Spleen (tissue), 13 donors: ENCODE measurements at places on chromosomes 12 and 14. TPM values are rescaled to one million over a fixed set of nuclear protein-coding genes. Genes with fewer than 3 reads are reported as not detected.

The SOAT2 gene
- 0.52 TPM for total RNA-seq

The KRT82 gene
- total RNA-seq, result not detected

The ARHGDIB gene
- total RNA-seq, result 537 TPM

DNA sequence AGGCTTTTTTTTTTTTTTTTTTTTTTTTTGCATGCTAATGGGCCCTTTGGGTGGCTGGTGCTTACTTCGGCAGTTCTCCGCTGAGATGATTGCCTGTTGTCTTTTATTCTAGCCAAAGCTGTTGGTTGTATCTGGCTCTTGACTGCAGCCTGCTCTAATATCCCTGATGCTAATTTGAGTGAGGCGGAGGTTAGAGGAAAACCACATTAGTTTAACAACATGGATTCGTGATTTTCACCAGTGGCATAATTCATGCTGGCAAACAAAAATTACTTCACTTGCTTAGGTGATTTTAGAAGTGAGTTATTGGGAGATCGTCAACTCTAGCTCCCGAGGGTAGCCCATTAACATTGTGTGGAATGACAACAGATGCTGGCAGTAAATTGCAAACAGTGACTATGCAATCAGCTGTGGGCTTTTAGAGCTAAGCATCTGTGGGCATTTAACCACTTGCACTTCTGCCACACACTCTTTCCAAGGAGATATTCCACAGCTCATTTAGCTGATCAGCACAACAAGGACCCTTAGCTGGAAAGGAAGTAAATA lies 97.6 kb upstream of the ZDHHC17 start:
- no peak overlapping the region for H3K4me3 ChIP-seq
- no peak for DNase-seq
- H3K27ac ChIP-seq, result peak overlapping the region; percentile 48
- no peaks in the 10 kb centered on the region for H3K36me3 ChIP-seq
- H3K27me3 ChIP-seq, result no peaks in the 10 kb centered on the region
- peaks cover 4% of the 10 kb centered on the region for H3K4me1 ChIP-seq

- DNase-seq, result no peak
- no peak overlapping the region for H3K4me3 ChIP-seq
- H3K36me3 ChIP-seq, result no peaks in the 10 kb centered on the region
- H3K27me3 ChIP-seq, result no peaks in the 10 kb centered on the region
Observed at GRCh38 chr12:48811437-48812090, 6.7 kb upstream of the CACNB3 start.

DNA sequence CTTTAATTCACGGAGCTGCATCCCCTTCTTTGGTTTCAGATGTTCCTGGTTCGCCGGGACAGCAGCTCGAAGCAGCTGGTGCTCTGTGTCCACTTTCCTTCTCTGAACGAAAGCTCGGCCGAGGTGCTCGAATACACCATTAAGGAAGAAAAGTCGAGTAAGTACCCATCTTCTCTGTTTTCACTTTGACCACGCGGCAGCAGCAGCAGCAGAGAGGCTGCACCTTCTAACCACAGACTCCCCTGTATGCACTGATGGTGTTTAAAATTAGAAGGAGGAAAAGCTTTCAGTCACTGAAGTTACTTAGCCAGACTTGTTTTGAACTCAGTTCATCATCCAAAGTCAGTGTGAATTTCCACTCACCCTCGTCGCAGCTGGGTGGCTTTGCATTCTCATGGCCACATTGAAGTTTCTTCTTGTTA lies 63.8 kb downstream of the RIN3 start:
- no peak overlapping the region for H3K4me3 ChIP-seq
- no peaks in the 10 kb centered on the region for H3K27me3 ChIP-seq
- H3K4me1 ChIP-seq, result peaks cover 28% of the 10 kb centered on the region
- H3K27ac ChIP-seq, result peak overlapping the region; percentile 16

GRCh38 chr14:73295198-73295796 lies 58.0 kb downstream of the PAPLN start:
- no peak for DNase-seq
- no peaks in the 10 kb centered on the region for H3K36me3 ChIP-seq
- no peaks in the 10 kb centered on the region for H3K27me3 ChIP-seq
- H3K4me3 ChIP-seq, result no peak overlapping the region
